ENCODE measurements at places on chromosomes 13 and 19. TPM values are rescaled to one million over a fixed set of nuclear protein-coding genes. Genes with fewer than 3 reads are reported as not detected.
A peak's percentile ranks its signal among the peaks of the same experiment; 100 is the strongest.

The KLF5 gene
- total RNA-seq = 1.1 TPM

The PLIN4 gene
- total RNA-seq = 162 TPM

DNA sequence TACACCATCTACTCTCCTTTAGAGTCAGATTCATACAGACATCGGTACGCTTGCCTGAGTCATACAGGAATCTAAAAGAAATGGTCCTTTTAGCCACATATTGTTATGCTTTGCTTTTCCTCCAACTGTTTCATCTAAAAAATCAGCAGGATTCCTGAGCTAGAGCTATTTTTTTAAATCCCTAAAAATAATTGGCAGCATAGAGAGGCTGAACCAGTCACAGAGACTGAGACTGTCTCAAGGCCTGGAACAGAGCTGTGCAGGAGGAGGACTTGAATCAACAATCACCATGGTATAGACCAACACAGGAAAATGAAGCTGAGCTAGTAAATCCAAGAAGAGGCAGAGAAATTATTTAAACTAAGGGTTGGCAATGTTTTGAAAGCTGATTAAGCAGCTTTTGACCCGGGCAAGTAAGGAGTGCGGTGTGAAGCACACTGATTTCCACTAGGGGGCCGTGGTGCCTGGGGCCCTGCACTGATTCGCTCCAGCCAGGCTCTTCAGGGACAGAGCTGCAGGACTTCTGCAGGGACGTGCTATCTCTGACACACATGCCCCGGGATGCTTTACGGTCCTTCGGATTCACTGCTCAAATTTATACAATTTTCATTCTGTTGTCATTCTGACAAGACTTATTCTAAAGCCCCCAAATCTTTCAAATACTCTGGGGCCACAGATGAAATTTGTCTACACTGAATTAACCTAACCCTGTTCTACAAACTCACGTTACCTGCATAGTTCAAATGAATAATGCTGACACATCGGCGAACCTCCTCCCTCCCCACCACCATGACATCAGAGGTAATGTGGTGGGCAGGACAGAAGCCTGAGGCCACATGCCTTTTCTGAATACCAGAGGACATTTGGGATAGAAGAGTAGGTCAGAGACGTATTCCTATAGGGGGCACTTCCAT is 87.6 kb upstream of the SLC15A1 start:
- DNase-seq = peak; percentile 60

GRCh38 chr13:114080739-114081561 is 51.5 kb downstream of the RASA3 start:
- DNase-seq = peak; percentile 9

The LRRC8E gene
- 0.44 TPM for total RNA-seq

GRCh38 chr13:84661718-84662117 is 779.4 kb upstream of the SLITRK1 start:
- DNase-seq = no peak

- peak; percentile 79 for DNase-seq
Observed at GRCh38 chr19:41531438-41532311, 44.3 kb upstream of the CEACAM21 start.

GRCh38 chr19:55678121-55678671 is 3.2 kb downstream of the EPN1 start:
- DNase-seq = peak; percentile 45

GRCh38 chr13:109699628-109700071 is 86.7 kb downstream of the IRS2 start:
- DNase-seq = no peak

The PABPC3 gene
- total RNA-seq = 0.05 TPM

- DNase-seq = no peak
Observed at GRCh38 chr13:21948769-21949474, 278.0 kb downstream of the FGF9 start.

DNA sequence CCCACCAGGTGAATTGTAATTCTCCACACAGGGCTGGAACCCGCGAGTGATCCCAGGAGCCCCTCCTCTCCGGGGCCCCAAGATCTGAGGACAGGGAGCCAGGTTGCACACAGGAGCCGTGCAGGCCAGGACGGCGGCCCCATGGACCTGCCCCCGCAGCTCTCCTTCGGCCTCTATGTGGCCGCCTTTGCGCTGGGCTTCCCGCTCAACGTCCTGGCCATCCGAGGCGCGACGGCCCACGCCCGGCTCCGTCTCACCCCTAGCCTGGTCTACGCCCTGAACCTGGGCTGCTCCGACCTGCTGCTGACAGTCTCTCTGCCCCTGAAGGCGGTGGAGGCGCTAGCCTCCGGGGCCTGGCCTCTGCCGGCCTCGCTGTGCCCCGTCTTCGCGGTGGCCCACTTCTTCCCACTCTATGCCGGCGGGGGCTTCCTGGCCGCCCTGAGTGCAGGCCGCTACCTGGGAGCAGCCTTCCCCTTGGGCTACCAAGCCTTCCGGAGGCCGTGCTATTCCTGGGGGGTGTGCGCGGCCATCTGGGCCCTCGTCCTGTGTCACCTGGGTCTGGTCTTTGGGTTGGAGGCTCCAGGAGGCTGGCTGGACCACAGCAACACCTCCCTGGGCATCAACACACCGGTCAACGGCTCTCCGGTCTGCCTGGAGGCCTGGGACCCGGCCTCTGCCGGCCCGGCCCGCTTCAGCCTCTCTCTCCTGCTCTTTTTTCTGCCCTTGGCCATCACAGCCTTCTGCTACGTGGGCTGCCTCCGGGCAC is 3.9 kb downstream of the FFAR1 start:
- no peak for DNase-seq

GRCh38 chr13:38693641-38694040 is 6.8 kb downstream of the FREM2 start:
- DNase-seq = no peak

GRCh38 chr13:24115671-24116070 is 44.8 kb upstream of the SPATA13 start:
- no peak for DNase-seq

DNA sequence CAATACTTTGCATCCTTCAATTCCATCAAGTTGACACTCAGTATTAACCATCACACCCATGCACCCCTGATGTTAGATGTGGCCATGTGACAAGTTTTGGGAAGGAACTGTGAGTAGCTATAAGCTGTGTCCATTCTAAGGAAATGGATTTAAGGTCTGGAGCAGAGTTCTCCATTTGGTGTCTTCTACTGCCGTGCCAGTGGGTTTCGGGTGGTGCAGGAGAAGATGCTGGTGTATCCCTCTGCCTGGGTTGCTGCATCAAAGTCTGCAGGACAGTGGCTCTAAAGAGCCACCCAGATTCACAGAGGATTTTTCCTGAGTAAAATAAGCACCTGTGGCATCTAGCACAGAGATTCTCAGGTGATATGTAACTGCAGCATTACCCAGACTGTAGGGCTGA is 105.7 kb upstream of the IRS2 start:
- no peak for DNase-seq

GRCh38 chr13:35992964-35993363 is 138.2 kb downstream of the DCLK1 start:
- DNase-seq = no peak

DNA sequence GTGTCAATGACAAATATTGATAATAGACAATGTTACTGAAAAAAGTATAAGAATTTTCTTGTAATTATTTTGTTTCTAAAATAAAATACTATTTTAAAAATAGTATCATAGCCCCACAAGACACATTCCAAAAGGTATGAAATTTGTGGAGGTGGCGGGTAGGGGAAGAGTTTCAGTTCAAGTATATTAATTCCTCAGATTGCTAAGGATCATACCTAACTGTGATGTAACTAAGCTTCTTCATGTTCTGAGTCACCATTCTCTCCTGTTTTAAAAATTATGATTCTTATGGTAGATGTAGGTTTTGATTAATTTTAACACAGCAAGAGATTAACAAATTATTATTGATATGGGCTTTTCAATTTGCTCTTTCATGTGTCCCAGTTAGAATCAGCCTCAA is 61.3 kb downstream of the MYO16 start:
- DNase-seq = no peak

DNA sequence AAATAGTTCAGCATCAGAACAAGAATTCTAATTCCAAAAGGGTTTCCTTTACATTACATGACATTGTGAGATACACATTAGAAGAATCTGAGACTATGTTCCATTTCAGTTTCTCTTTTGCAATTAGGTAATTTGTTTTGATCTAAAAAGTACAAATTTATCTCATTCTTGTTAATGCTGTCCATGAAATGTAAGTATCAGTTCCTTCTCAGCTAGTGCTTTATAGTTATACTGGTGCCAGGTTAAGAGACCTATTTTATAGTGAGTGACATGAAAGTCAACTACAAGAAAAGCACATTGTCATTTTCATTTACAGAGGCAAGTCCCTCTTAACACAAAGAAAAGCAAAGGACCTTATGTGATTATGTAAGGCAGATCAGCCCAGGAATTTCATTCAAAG is 43.9 kb downstream of the RCBTB2 start:
- DNase-seq = no peak

- DNase-seq = no peak
Observed at GRCh38 chr13:108984251-108984920, 355.0 kb downstream of the MYO16 start.

DNA sequence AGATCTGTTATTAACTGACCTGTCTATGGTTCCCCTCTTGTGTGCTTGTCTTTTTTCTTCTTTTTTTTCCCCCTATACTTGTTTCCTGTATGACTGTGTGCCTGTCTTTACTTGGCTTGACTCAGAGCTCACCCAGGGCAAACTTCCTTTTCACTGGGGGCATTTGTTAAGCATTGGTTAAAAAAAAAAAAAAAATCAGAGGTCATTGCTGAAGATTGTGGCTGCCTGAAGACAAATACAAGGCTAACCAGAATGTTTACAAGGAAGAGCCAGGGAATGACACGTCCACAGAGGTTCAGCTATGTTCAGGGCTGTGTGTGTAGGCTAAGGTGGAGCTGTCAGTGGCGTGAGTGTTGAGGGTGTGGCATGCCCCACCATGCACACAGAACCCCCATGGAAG is 47.1 kb downstream of the LNX2 start:
- no peak for DNase-seq

DNA sequence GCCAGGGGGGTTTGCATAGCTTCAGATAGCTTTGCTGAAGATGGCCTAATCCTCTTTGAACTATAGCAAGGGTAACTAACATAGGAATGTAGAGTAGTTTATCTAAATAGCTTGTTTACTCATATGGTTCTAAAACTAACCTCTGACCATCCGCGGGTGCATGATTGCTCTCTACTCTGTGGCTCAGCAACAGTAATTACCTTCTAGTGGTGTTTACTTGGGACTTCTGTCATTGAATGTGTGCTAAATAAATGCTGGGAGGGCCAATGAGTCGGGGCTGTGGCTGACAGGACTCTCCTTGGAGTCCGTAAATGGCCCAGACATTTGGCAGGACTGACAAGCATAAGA is 1461.9 kb downstream of the UQCRFS1 start:
- DNase-seq = no peak

- DNase-seq = no peak
Observed at GRCh38 chr13:98944336-98944735, 33.5 kb downstream of the DOCK9 start.

- DNase-seq = no peak
Observed at GRCh38 chr19:3142781-3143337, 7.0 kb downstream of the GNA15 start.

The CACNG7 gene
- not detected for total RNA-seq

The ZBTB32 gene
- not detected for total RNA-seq

The AP2S1 gene
- 87.3 TPM for total RNA-seq

DNA sequence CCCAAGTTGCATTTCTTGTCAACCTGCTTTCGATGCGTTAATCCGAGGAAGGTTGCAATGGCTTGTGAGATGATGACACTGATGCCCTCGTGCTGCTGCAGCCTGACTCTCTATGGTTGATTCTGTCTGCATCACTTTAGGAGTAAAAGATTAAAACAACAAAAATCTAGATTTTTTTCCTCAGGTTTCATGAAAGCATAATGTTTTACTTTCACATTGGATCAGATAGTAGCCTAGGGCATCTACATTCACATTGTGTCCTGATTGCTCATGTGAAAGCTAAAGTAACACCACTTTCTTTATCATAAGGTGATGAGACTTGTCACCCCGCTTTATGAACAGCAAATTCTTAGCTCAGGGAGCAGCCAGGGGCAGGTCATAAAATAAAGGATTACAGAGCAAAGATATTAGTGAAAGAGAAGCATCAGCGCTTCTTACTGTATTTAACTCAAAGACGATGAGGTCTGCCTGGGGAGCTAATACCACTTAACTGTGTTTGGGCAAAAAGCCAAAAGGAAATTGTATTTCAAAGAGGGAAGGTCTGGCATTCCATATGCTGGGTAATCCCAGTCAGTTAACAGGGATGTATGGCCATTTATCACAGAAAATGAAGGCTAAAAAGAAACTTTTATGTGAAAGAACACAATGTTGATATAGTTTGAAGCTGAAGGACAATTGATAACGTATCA is 270.5 kb downstream of the GPC6 start:
- DNase-seq = no peak

GRCh38 chr19:6925801-6926751 is 38.7 kb downstream of the ADGRE1 start:
- DNase-seq = no peak

The VAV1 gene
- total RNA-seq = 1.8 TPM

- no peak for DNase-seq
Observed at GRCh38 chr19:45464852-45465441, 2.8 kb upstream of the FOSB start.

DNA sequence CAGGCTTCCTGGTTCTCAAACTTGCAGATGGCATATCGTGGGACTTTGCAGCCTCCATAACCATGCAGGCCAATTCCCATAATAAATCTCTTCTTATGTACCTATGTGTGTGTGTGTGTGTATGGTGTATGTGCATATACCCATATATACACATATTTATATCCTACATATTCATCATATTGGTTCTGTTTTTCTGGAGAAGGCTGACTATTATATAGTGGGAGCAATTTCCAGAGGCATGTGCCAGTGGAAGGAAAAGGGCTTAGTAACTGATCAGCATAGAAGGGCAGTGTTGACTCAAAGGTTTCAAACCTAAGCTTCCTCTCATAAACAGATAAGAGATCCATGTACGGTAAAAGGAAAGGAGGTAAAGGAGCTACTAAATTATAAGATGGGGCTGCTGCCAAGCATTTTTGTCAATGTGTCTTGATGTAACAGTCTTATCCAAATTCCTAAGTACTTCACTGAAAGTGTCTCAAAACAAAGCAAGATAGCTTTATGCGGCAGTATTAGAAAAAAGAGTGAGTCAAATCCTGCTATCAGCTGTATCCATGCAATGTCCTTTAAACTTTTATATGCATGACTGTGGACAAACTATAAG is 432.1 kb downstream of the TBC1D4 start:
- DNase-seq = no peak

The CYP2A6 gene
- not detected for total RNA-seq

The GPR18 gene
- not detected for total RNA-seq

The ZNF793 gene
- 7.1 TPM for total RNA-seq

GRCh38 chr13:54591540-54591939 is 1562.9 kb downstream of the OLFM4 start:
- DNase-seq = no peak

- DNase-seq = no peak
Observed at GRCh38 chr13:28637714-28638355, 21.1 kb upstream of the POMP start.

GRCh38 chr13:30780338-30780981 is 45.1 kb downstream of the ALOX5AP start:
- no peak for DNase-seq

GRCh38 chr13:99548448-99548847 is 47.2 kb downstream of the TM9SF2 start:
- no peak for DNase-seq
